ENCODE measurements at places on chromosomes 4 and X. TPM values are rescaled to one million over a fixed set of nuclear protein-coding genes. Genes with fewer than 3 reads are reported as not detected.
A peak's percentile ranks its signal among the peaks of the same experiment; 100 is the strongest.

- no peak for DNase-seq
Measured at GRCh38 chr4:84407554-84408407, 91.3 kb downstream of the NKX6-1 start.

DNA sequence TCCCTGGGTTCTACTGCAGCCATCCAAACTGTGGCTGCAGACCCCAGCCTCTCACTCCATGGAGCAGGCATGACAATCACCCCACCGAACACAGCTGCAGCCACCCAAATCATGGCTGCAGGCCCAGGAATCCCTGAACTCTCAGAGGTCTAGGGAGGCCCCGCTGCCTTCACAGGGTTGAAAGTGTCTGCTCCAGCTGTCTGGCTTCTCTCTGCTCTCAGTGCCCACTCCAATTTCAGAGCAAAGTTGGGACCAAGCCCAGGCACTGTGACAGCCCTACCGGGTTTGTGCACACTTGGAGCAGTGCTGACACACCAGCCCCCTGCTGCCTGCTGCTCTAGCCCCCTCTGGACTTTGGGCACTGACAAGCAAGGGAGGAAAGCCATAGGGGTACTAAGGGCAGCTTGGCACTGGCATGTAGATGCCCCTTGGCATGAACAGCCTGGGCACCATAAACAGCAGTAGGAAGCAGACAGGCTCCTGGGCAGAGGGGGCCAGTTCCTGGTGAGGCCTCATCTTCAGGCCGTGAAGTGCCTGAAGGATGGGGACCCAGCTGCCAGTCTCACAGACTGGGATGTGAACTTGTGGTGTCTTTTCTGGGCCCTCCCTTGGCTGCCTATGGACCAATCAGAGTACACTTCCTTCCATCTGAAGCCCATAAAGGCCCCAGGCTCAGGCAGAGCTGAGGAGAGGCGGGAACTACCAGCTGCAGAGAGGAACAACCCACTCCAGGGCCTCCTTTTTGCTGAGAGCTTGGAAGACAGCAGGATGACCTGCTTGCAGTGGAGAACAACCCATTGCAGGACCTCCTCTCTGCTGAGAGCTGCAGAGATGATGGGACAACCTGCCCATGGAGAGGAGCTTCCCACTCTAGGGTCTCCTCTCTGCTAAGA lies 68.8 kb downstream of the TECRL start:
- no peak for DNase-seq

DNA sequence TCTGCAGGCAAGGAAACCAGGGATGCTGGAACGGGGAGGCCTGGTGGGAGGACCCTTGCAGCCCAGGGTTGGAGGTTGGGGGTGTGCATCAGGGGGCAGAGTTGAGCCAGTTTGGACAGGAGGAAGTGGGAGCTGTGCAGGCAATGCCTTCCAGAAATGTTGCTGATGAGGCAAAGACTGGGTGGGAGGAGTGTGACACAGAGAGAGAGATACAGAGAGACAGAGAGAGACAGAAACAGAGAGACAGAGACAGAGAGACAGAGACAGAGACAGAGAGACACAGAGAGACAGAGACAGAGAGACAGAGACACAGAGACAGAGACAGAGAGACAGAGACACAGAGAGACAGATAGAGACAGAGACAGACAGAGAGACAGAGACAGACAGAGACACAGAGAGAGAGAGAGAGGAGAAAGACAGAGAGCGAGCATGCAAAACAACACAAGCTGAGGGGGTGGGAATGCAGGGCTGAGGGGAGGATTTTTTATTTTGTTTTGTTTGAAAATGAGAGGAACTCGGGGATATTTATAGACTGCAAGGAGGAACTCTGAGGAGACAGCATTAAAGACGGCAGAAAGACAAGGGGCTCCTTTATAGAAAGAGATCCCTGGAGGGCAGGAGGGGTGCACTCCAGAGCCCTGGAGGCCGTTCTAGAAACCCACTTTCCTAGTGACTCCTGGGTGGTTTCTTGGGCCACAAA lies 1.9 kb upstream of the HAUS3 start:
- peak; percentile 37 for DNase-seq

DNA sequence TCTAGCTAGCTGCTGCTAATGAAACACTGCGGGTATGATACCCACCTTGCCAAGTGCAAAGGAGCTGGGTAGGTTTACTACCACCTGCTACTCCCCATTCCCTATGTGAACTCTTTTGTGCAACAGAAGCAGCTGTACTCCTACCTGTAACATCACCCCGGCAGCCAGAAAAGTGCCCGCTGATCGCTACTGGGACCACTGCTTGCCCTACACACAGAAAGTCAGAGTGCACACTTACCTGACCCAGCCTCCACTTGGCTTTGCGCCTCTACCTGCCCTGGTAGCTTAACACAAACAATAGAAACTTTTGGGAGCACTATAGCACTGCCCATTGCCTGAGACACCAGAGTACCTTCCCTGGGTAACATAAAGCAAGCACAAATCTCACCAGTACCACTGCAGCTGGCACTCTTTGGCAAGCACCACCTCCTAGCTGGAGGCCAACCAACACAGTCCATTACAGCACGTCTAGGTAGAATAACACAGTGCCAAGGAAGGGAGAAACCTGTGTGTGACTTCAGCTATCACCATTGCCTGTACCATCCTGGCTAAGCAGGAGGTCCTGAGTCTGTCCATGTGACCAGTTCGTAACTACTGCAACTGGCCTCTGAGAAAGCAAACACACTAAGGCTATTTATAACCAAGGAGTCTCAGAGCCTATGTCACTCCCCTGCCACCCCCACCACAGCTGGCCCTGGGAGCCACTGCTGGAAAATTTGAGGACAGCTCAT lies 80.1 kb downstream of the CENPC start:
- DNase-seq: no peak

DNA sequence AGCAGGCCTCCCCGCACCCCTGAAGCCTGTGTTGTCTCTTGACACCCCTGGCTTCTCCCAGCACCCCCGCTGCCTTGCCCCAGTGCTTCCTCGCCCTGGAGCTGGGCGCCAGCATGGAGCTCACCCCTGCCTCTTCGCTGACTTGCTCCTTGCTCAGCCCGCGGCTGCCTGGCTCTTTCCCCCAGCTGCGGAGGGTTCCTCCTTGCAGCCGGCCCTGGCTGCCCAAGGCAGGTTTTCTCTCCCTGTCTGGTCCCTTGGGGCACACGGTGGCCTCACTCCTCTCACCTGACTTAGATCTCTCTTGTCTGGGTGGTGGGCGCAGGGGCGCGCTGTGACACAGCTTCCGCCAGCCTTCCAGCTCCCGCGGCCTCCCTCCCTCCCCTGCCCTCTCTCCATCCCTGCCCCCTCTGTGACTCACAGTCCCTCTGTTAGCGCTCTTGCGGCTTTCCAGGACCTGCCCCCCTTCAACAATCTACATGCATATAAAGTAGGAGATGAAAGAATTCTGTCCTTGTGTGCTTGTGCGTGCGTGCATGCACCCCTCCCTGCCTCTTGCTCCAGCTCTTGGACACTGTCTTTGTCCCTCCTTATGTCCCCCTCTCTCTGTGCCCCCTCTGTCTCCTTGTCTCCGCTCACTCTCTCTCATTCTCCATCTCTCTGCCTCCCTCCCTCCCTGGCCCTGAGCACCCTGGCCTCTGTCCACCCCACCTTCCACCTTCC lies 2.2 kb downstream of the PLXNB3 start:
- DNase-seq: peak; percentile 37

DNA sequence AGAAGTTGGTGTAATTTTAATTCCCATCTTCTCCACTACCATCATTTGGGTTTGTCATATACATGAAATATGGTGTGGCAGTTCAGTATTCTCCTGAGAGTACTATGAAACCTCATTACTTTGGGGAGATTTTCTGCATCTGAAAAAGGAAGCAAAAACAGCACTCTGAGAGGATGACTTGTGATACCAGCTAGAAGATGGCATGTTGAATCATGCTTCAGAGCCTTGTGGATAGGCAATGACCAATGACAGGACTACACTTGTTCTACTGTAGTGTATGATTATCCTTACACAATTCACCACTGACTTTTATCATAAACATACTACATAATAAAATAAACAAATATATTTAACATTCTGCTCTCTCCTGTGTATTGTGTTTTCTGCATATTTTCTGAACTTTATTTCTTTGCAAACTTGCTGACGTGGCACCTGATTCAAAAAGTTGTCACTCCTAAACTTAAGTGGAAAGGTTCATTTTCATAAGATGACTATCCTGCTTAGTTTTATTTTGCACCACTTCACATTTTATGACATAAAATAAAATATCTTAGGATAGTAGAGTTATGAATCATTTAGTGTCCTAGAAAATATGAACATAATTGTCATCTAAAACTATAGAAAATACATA lies 991.3 kb downstream of the FSTL5 start:
- no peak for DNase-seq

- DNase-seq: no peak
Measured at GRCh38 chrX:19705196-19705769, 182.1 kb downstream of the SH3KBP1 start.

DNA sequence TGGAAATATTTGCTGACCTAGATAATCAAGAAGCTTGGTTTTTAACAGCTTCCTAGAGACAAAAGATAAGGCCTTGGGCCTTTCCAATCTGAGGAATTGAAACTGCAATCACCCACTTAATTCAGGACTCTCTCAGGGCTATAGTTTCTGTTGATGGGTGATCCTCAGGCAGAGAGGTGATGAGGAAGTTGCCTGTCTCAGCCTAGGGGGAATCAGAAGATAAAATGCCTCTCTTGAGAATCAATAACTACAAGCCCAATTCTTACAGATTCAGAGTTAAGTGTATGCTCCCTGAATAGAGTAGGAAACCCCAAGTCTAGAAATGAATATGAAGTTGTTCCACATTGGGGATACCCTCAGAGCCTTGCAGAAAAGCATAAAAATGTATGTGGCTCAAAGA lies 45.5 kb downstream of the NFKB1 start:
- no peak for DNase-seq

- DNase-seq: no peak
Measured at GRCh38 chr4:15809466-15809865, 31.3 kb downstream of the CD38 start.

- DNase-seq: no peak
Measured at GRCh38 chrX:11331788-11332187, 38.6 kb downstream of the AMELX start.

GRCh38 chr4:152666946-152667345 lies 12.9 kb downstream of the TMEM154 start:
- DNase-seq: no peak

- no peak for DNase-seq
Measured at GRCh38 chr4:41334182-41334581, 77.5 kb downstream of the UCHL1 start.

DNA sequence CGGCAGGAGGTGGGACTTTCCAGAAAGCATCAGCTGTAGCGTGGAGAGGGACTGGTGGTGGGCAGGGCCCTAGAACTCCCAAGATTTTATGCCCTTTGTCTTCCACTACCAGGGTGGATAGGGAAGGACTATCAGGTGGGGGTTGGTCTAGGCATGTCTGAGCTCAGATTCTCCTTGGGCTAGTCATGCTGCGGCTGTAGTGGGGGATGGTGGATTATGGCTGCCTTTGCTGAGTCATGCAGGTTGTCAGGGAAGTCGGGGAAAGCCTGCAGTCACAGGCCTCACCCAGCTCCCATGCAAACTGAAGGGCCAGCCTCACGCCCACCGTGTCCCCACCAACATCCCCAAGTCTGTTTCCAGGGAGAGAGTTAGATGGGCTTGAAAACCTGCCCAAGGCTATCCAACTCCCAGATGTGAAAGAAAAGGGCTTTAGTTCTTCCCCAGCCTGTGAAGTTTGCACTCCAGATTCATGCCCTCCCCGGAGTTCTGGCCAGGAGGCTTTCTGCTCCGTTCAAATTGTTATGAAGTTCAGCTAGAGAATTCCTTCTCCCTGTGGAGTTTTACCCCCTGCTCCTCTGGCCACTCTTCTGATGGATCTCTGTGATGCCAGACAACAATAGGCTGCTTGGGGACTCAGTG lies 13.4 kb upstream of the MEPE start:
- no peak for DNase-seq

DNA sequence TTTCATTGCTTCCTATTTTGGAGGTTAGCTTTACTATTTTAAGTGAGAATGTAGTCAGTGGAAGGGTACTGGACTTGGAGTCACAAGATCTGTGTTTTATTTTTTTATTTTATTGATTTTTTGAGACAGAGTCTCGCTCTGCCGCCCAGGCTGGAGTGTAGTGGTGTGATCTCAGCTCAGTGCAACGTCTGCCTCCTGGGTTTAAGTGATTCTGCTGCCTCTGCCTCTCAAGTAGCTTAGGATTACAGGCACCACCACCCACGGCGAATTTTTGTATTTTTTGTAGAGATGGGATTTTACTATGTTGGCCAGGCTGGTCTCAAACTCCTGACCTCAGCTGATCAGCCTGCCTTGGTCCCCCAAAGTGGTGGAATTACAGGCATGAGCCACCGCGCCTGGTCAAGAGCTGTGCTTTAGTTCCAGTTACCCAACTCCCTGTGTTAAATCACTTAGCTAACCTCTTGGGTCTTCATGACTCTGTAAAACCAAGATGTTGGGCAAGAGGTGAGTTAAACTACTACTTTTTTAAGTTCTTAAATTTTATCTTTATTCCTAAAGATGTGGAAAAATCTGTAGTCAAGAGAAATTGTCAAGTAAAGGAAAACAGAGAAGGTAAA lies 11.2 kb downstream of the USP9X start:
- DNase-seq: no peak

GRCh38 chr4:165207016-165207430 lies 338 bp upstream of the KLHL2 start:
- DNase-seq: no peak

DNA sequence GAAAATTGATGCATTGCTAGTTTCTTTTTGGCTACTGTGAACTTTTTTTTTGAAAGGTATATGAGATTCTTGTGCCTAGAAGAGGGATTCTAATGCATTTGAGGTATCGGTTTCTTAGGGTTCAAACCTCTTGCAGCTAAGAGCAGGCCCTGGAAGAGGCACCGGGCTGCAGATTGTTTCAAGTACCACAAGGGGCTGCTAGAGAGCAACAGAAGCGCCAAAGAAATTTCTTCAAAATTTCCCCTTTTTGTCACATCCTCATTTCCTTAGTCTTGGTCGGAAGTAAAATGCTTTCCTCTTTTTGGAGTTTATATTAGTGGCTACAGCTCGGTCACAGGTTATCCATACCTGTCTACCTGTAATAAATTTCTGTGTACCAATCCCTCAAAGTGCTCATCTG lies 89.8 kb downstream of the PDGFRA start:
- peak; percentile 11 for DNase-seq

DNA sequence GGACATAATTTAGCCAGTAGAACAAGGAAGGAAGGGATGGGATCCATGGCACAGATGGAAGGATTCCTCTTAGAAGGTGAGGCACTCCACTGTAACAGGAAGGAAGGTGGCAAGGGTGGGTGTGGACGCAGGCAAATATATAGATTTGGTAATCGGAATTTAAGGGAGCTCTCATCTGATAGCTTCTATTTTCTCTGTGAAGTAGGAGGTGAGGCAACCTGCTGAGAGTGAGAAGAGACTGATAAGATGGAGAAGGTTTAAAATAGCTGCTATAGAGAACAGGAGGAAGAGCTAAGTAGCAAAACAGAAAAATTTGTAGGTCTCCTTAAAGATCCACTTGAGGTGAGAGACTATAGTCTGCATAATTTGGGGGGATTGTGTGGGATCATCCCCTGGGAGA lies 61.8 kb upstream of the BRS3 start:
- DNase-seq: no peak

Gene ARFIP1
- total RNA-seq: 60.9 TPM

Gene PABPC1L2A
- not detected for total RNA-seq

Gene ADH7
- total RNA-seq: not detected

Gene TEX13D
- not detected for total RNA-seq

Gene PAGE4
- total RNA-seq: not detected

Gene KDM5C
- 110 TPM for total RNA-seq

Gene MAGEA9B
- total RNA-seq: not detected

Gene MSANTD1
- total RNA-seq: 0.82 TPM

Gene FAM114A1
- total RNA-seq: 77.2 TPM

Gene INPP4B
- 19.6 TPM for total RNA-seq

Gene SEC31A
- total RNA-seq: 176 TPM

Gene MAGEB1
- not detected for total RNA-seq

Gene BGN
- 7.8 TPM for total RNA-seq

Data from left colon (tissue), 2 donors.